ENCODE measurements at places on chromosomes 6 and 20.

GRCh38 chr6:37354526-37355384 lies 972 bp downstream of the RNF8 start:
- DNase-seq = peak; percentile 17

GRCh38 chr6:56655996-56656395 lies 13.3 kb upstream of the DST start:
- no peak for DNase-seq

- DNase-seq = no peak
Observed at GRCh38 chr6:7691675-7692452, 34.0 kb upstream of the BMP6 start.

- DNase-seq = peak; percentile 73
Observed at GRCh38 chr6:41278699-41279405, 7.6 kb downstream of the TREM1 start.

GRCh38 chr6:22825210-22825609 lies 255.8 kb downstream of the HDGFL1 start:
- DNase-seq = no peak

GRCh38 chr6:101403216-101403945 lies 9.9 kb downstream of the GRIK2 start:
- DNase-seq = no peak

- DNase-seq = no peak
Observed at GRCh38 chr6:134060491-134061106, 8.2 kb upstream of the SLC2A12 start.

DNA sequence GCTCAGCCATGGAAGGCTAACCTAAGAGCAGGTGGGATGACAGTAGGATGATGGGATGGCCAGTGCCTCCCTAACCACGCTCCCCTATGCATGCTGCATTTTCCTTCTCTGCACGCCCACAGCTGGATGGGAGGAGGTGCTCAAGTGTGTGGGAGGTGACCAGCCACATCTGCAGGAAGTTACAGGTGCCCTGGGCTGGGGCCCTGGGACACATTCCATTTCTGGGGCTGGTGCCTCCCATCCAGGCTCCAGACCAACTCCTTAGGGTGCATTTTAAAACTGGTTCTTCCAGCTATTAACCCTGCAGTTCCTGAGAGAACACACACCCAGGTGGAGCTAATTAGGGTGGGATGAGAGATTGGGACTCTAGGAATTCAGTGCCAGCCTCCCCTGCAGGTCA lies 135.3 kb upstream of the ARMC2 start:
- DNase-seq = no peak

GRCh38 chr20:19673575-19673974 lies 84.5 kb upstream of the RIN2 start:
- DNase-seq = no peak

GRCh38 chr6:47502920-47503319 lies 25.3 kb downstream of the CD2AP start:
- DNase-seq = no peak

DNA sequence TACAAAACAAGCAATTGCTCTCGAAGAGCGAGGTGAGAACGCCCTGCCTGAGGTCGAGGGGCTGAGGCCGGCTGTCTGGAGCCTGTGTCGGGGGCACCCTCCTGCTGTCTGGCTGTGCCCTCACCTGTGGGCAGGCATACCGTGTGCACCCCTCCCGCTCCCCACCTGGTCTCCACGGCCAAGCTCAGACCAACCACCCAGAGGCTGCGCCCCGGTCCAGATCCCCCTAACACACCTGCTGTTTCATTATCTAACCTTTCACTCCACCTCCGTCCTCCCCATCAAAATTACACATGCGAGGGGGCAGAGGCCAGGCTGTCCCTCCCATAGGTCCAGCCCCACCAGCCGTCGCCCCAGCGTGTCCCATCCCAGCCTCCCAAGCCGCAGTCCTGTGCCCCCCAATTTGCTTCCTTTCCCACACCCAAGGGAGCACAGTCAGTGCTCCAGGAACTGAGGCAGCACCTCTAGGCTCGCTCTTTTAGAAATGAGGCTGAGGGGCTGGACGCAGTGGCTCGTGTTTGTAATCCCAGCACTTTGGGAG lies 35.2 kb downstream of the NTSR1 start:
- DNase-seq = no peak

GRCh38 chr6:85484948-85485347 lies 35.1 kb downstream of the NT5E start:
- DNase-seq = no peak

DNA sequence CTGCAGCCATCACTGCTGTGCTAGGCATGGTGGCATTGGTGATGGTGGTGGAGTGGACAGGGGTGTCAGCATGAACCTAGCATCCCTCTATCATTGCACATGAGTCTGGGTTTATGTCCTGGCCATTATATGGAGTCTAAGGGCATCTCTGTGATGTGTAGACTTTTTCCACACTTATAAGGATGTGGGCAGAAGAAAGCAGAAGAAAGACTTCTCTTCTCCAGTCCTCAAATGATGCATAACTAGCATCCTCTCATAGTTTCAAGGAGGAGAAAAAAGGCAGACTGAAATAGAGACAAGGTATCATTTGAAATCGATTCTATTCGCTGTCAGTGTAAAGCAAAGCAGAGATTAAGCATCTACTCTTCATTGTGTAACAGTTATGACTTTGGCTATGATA lies 140.0 kb upstream of the ATXN1 start:
- DNase-seq = no peak

DNA sequence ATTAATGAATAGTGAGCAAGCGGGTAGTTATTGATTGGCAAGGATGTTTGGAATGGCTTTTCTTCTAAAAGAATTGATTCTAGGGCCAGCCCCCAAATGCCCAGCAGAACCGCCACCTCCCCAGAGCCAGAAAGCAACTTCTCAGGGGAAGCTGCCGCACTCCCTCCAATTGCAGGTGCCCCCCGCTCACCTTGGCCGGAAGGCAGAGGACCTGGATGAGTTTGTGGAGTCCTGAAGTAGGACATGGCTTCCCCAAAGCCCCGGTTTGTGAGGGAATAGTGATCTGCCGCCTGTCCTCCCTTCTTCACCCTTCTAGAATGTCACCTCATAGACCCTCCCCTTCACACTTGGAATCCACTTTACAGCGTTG lies at the start of gene SPATA25:
Gene SPATA25, minus strand, starts transcription at position 277 of the 370 bp plus-strand sequence. Its CDS starts 32 bp downstream, at position 245.
- DNase-seq = no peak

Data from retina (tissue), 1 donor.